Mammary epithelial cell (primary cell): ENCODE measurements at places on chromosomes 12 and 14. TPM values are rescaled to one million over a fixed set of nuclear protein-coding genes. Genes with fewer than 3 reads are reported as not detected.
A peak's percentile ranks its signal among the peaks of the same experiment; 100 is the strongest.

DNA sequence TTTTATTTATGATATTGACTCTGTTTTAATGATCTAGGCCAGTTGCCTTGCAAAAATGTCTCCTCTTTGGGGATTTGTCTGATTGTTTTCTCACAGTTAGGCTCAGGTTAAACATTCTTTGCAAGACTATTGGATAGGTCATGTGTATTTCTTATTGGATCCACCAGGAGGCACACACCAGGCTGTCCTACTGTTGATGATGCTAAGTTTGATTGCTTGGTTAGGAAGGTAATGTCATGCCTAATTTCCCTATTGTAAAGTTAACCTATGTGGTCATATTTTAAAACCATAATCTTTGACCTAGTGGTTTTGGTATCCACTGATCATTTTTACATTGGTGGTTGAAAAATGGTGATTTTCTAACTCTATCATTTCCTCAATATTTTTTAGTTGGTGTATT, 137.1 kb downstream of the BRMS1L start:
- no peak for DNase-seq

CYP27B1 gene
- 6.2 TPM for total RNA-seq

FAIM2 gene
- total RNA-seq, result not detected in 2 replicates

- DNase-seq, result no peak
Measured at GRCh38 chr12:42217656-42218055, 20.4 kb downstream of the YAF2 start.

EPYC gene
- total RNA-seq, result not detected

SERPINA9 gene
- 0.19 and 0.21 TPM in 2 replicates for total RNA-seq

LALBA gene
- not detected for total RNA-seq

- DNase-seq, result no peak
Measured at GRCh38 chr12:119665164-119665929, 2.6 kb upstream of the PRKAB1 start.

- peak; percentile 89 for DNase-seq
Measured at GRCh38 chr14:103801459-103801858, 45.9 kb downstream of the PPP1R13B start.

GRCh38 chr12:3257411-3257810, 180.2 kb downstream of the TSPAN9 start:
- no peak for DNase-seq

DNA sequence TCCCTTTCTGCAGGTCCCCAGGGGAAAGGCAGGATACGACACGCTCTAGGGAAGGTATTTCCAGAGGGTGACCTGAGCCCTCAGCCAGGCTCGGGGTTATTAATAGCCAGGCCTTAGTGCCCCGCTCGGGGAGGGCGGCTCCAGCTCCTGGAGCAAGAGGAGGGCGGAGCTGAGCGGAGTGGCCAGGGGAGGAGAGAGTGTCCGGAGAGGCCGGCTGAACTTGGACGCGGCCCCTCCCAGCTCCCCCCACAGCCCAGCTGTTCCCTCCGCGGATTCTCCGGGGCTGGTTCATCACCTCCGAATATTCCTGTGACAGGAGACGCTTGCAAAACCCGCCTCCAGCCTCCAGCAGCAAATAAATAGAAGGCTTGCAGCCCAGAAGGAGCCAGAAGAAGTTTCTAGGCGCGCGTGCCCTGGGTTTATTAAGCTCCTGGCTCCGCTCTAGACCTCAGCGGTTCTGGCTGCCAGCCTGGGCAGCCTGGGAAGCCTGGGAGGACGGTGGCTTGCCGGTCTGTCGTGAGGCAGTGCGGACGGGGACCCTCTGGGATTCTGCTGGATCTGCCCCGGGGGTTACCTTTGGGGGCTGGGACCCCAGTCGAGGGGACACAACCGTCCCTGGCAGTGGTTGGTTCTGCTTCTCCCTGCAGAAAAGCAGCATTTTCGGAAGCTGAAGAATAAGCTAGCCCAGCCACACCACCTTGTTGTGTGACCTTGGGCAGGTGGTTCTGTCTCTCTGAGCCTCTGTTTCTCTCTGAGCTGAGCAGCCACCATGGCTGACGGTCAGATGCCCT, at the start of gene HSPB8:
HSPB8 (plus strand) TSS at position 388 of the 791 bp plus-strand sequence; CDS start at position 770, 382 bp downstream.
- peak; percentile 2 for DNase-seq

DNA sequence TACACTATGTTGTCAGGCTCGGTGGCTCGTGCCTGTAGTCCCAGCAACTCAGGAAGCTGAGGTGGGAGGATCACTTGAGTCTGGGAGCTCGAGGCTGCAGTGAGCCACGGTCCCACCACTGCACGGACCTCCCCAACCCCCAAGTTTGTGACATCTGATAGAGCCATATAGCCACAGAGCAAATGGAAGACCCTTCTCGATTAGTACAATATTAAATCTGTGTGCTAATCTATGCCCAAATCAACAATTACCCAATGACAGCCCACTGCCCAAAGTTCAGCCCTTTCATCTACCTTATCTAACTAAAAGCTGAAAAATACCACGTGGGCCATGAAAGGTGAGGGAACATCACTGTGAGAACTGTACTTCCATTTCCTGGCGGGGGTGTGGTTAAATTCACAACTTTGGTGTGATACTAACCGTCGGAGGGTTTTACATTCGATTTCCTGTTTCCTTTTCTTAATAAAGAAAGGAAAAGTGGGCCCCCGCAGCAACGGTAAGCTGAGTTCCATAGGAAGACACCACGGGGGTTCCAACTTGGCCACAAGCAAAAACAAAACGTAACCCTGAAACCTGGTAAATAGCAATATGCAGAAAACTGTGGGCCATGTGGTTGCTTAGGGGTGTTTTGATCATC, 31.2 kb upstream of the FOS start:
- DNase-seq, result no peak

CMAS gene
- total RNA-seq, result 54.0 and 61.3 TPM in 2 replicates

KRT6A gene
- 5,785 TPM for total RNA-seq

DNA sequence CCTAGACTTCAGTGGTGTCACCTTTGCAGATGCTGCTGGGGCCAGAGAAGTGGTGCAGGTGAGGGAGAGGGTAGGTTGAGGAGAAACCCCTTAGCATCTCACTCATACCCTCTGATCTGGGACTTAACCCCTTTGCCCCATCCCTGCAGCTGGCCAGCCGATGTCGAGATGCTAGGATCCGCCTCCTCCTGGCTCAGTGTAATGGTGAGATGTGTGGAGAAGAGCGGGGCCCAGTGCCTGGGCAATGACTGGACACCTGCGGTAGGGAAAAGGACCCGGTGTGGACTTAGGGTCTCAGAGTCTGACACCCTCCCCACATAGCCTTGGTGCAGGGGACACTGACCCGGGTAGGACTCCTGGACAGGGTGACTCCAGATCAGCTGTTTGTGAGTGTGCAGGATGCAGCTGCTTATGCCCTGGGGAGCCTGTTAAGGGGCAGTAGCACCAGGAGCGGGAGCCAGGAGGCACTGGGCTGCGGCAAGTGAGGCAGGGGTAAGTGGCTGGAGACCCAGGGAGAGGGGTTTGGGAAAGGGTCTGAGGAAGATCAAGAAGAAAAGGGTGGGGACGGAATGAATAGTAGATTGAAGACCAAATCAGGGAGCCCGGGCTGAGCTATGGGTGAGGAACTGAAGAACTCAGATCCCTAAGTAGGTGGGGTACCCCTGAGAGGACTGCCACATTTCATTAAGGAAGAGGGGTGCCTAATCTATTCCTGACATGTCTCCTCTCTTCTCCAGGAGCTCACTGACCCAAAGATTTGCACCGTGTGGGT, 7.6 kb downstream of the B4GALNT1 start:
- DNase-seq, result no peak

DNA sequence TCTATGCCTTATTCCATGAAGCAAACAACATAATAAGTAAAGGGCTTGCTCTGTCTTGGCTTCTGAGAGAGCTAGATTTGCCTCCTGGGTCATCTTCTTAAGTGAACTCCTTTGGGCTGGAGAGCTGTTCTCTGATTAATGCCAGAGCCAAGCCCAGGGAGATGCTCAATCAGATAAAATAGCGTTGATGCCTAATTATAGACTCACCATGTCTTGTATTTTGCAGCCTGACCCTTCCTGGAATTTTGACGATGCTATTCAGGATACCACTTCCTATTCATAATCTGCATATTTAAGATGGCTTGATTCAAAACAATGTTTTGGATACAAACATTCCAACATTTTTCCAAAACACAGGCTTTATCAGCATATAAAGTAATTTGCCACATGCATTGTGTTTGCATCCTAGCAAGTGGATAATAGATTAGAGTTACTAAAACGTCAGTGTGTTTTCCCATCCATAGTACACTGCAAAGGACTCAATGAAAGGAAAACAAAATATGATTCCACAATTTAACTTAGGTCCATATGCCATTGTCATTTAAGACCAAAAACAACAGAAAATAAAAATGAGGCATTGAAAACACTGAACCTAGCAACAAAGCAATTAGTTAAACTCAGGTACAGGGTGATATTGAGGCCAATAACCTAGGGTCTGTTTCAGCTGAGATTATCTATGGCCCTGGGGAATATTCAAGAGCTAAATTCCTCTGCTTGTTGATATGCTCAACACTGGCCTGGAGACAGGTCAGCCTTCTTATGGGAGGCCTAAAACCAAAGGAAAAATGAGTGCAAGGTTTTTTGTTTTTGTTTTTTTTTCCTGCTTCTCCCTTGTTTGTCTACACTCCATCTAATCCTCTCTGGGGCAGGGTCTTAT, 184.2 kb upstream of the FOXN3 start:
- no peak for DNase-seq

GRCh38 chr14:23861666-23862065, 91.9 kb upstream of the DHRS4 start:
- DNase-seq, result no peak

ST8SIA1 gene
- 0.50 TPM for total RNA-seq

GRCh38 chr14:76446486-76446885, 70.5 kb downstream of the ESRRB start:
- no peak for DNase-seq

IL22 gene
- not detected in 2 replicates for total RNA-seq

DNA sequence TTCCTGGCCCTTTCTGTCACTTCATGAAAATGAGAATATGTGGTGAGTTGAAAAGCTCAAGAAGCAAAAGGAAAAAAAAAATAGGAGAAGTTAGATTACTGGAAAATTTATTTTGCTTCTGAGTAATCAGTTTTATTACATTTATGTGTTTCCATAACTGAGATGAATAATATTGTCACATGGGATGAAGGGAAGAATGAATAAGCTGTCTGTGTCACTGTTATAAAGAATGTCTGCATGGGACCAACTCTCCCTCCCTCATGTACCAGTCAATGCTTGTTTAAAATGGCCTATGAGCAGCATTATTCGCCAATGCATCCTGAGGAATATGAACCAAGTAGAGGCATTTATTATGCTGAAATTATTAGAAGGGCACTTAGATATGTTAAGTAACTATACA, 246.3 kb downstream of the PRKD1 start:
- peak; percentile 1 for DNase-seq

GRCh38 chr12:131753005-131753404, 42.1 kb downstream of the SFSWAP start:
- no peak for DNase-seq

PPP4R4 gene
- 19.3 and 24.5 TPM in 2 replicates for total RNA-seq

DNA sequence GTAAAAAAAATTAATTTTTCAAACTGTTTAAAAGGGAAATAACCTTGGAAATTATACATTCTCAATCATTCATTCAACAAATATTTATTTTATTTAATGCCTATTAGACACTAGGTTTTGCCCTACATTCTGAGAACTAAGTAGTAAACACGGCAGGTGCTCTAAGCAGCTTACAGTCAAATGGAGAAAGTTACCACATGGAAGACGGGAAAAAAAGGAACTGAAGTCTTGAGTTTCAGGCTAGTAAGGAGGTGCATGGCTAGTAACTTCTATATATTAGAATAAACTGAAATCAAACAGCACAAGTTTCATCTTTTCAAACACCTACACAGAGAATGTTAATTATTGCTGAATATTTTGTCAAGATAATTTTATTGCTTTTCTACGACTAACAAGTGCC, 52.9 kb downstream of the C12orf42 start:
- DNase-seq, result no peak

KRT6C gene
- total RNA-seq, result 8.7 and 16.6 TPM in 2 replicates

DNA sequence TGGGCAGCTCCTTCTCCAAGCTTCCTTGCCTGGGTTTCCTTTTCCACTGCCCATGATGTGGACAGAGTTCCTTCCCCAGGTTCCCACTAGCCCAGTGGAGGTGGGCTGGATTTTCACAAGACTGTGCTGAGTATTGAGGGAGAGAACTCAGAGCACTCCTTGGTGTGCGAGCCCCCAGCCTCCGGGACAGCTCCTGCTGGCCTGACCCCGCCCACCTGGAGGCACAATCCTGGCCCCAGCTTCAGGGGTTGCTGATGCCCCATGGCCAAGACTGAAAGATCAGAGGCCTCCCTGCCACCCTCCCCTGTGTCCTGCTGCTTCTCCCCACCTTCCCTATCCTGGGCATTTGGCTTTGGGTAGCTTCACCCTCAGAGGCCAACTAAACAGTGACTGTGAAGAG, 7.7 kb downstream of the KCNH3 start:
- no peak for DNase-seq

GRCh38 chr12:79710707-79711483, 20.1 kb upstream of the PAWR start:
- no peak for DNase-seq

- no peak for DNase-seq
Measured at GRCh38 chr14:67962215-67962644, 142.7 kb downstream of the RAD51B start.

PLEKHD1 gene
- not detected in 2 replicates for total RNA-seq

DNA sequence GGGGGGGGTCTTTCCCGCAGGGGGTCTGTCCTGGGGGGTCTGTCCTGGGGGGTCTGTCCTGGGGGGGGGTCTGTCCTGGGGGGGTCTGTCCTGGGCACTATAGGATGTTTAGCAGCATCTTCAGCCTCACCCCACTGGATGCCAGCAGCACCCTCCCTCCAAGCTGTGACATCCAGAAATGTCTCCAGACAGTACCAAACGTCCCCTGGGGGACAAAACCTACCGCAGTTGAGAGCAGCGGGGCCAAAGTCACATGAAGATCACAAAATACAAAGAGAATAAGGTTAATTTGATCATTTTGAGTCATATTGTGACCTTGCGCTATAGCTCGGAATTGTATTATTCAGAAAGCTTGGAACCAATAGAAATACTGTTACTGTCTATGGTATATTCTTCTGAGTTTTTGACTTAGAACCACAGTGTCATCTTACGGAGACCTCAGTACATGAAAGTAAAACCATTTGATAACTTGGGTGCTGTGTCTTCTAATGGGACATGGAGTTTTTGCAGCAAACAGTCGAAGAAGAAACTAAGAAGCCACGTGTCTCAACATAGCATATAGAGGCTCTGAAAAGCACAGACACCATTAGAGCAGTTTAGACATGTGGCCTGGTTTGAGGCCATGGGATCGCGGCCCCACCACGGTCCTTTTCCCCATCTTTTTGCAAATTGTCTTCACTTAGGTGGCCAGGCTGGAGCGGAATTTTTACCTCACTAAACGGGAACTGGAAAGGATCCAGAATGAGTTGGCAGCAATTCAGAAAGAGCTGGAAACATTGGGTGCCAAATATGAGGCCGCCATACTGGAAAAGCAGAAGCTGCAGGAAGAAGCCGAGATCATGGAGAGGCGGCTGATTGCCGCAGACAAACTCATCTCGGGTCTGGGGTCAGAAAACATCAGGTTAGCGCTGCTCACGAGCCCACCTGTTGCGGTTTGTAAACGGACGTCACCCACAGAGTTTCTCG, 59.9 kb downstream of the CCDC92 start:
- DNase-seq, result no peak

TTC9 gene
- total RNA-seq, result 1.8 and 2.5 TPM in 2 replicates

GRCh38 chr14:23319746-23320583, 1.3 kb upstream of the PABPN1 start:
- no peak for DNase-seq
